NCI-H460 (cell line): ENCODE measurements at places on chromosomes 11 and 22.

DNA sequence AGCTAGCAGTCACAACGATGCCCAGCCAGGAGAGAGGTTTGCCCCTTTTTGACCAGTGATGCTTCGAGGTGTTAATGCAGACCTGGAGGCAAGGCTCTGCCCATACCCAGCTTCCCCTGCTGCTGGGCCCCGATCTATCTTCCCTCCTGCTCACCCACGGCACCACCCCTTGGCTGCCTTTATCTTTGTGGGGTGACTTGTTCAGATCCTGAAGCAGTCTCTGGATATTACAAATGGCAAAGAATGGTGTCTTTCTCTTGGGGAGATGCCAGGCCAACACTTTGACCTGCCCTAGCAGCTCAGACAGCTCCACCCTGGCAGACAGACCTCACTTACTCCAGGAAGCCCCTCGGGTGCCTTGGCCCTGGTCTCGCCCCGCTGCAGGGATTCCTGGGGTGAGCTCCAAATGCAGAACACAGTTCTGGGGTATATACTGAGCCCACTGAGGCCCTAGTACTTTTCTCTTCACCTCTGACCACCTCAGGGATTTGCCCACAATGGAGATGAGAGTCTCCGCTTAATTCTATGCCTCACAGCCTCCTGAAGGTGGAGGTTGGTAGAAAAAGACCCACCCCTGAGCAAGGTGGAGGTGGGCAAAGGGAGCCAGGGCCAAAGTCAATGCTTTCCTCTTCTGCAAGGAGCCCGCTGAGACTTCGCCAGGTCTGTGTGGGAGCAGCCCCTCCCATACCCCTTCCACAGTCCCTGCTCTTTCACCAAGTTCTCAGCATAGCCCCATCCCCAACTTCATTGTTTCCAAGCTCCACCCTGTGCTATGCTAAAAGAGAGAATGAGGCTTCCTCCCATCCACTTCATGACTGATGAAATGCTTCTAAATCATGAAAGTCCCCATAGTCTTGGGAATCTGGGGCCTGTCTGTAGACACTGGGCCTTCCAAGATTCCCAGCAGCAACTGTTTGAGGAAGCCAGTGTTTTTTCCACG, 11.1 kb upstream of the ST3GAL4 start:
- no peak for DNase-seq

DNA sequence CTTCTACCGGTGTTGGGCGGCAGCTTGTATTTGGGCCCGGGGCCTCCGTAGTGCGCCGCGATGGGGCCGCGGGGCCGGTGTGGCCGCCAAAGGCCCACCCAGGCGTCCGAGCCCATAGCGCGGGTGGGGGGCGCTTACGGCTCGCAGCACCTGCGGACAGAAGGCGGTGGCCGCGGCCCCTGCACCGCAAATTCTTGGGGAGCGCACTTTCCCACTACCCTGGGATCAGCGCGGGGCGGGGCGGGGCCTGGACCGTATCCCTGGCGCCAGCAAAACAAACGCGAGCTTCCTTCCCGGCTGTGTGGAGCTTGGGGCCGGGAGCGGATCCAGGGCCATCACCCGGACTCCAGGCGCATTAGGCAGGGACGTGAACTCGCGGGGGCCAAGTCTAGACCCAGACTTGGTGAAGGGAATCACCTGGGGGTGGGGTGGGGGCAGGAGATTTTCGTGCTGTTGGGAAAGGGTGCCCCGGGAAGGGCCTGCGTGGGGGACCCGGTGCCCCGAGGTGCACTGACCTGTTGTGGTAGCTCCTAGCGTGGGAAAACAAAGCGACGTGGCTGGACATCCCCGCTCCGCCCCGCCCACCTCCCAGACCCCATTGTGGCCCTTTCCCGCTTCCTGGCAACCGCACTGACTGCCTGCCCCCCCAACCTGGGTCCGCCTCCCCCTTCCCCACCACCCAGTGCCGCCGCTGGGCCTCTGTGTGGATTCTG, 2.3 kb upstream of the TYMP start:
- DNase-seq = no peak

DNA sequence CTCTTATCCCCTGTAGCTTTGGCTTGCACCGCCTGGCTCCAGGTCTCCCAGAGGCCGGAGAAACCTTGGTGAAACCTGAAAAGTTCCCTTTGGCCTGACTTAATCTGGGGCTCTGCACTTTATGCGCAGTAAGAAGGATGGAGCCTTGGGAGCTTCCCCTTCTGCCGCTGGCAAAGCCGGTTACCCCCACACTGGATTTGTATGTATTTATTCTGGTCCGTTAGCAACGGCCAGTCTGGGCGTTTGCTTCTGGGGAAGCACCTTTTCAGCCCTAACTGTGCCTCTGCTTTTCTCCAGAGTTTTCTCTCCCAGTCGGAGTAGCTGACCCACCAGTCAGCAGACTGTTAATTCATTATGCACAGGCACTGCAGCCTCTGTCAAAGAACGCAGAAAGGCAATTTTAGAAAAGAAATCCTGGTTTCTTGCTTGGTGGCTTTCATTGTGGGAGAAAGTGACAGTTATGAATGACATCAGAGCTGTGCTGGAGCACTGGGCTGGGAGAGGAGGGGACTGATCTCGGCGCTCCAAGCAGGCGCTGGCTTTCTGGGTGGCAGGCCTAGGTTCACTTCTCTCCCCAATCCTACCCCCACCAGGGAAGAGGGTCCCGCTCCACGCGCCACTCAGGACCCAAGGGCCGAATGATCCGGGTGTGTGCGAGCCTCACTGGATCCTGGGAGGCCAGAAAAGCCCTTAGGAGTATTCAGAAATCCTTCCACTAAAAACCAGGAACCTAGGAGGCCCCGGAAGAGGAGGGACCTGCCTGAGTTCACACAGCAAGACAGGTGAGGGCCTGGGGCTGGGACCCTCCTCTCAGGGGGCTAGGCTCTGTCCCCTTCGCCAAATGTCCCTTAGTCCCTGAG, 70.2 kb downstream of the RTL6 start:
- DNase-seq = no peak

DNA sequence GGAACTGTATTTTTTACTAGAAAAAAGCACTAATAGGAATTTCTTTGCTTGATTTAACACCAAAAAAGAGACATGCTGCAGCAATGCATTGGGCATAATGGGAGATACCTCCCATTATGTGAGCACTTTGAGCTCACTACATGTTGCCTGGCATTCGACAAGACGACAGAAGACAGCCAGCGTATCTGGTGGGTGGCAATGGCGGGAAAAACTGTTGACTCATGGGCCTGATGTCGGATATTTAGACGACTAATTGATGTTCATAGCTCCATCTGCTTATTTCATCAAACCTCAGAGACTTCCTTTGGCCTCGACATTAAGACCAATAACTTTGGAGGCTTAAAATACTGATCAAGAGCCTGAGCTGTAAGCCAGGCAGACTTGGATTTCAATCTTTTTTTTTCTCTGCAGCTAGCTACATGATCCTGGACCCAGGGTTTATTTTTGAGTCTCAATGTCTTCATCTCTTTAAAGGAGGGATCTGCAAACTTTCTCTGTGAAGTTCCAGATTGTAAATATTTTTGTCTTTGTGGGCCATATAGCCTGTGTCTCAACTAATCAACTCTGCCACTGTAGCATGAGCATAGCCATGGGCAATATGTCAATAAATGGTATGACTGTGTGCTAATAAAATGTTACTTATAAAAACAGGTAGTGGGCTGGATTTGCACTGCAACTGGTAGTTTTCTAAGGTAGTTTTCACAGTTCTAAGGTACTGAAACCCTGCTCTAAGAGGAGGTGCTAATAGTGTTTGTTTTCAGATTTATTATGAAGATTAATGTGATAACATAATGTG, 375.1 kb downstream of the METTL15 start:
- no peak for DNase-seq

DNA sequence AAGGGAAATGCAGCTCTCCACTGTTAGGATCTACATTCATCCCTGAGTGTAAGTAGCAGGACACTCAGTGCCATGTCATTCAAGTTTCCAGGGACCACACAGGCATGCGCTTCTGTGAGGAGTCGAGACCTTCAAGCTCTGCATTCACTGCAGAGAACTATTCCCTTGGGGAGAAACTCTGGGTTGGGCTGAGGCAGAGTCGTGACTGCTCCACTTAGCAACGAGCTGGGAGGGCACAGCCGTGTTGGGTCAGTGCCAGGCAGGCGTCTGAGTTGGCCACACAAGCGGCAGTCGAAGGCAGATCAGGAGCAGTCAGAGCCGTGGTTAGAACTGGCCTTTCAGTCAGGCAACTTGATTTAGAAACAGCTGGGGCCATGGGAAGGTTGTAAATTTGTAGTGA, 14.7 kb downstream of the MPEG1 start:
- no peak for DNase-seq

GRCh38 chr22:16937811-16938210, 70.2 kb downstream of the GAB4 start:
- no peak for DNase-seq

- no peak for DNase-seq
These were observed 46.0 kb upstream of the PPARA start for GRCh38 chr22:46104170-46104880.

DNA sequence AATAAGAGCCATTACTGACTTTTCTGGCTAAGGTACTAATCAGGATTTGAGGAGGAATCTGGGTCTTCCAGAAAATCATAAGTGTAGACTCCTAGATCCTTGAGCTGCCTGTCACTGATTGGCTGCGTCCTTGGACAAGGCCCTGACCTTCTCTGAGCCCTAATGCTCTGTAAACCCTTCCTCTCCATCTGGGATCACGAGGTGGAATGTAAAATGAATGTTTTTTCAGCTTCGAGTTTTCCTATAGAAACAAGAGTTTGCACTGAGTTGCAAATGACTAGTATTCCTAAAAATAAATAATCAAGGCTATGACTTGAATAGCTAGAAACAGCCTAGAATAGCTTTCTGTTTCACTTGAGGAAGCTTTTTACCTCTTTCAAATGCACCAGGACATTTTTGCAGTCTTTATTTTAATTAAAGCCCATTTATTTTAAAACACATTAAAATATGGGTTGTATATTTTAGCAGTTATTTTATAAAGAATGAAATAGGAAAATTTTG, 1.1 kb upstream of the DIXDC1 start:
- DNase-seq = no peak

GRCh38 chr11:38100836-38101462, 1502.9 kb upstream of the RAG2 start:
- no peak for DNase-seq

GRCh38 chr11:79294845-79295731, 145.7 kb downstream of the TENM4 start:
- DNase-seq = no peak

GRCh38 chr11:123494195-123495050, 64.4 kb downstream of the GRAMD1B start:
- no peak for DNase-seq

- peak; percentile 14 for DNase-seq
These were observed 6.6 kb upstream of the MS4A12 start for GRCh38 chr11:60485987-60486386.

GRCh38 chr11:122864386-122865115, 18.0 kb upstream of the JHY start:
- no peak for DNase-seq
